NCI-H2081 (cell line): ENCODE measurements at places on chromosomes 11 and 22.

DNA sequence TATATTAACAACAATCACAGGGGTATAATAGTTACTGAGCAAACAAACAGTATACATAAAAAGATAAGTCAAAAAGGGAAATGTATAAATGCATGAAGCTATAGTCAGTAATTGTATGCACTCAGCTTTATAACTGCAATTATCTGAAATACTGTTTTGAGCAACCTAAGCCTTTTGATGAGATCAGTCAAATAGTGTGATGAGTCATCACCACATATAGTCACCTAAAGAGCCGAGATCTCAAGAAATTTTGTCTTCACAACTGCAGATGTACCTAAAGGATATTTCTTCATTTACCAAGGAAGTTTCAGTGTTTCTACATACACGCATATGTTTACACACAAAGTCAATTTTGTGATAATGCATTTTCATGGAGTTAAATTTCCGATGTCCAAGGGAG is 5.4 kb upstream of the OR51A2 start:
- peak; percentile 55 for DNase-seq

DNA sequence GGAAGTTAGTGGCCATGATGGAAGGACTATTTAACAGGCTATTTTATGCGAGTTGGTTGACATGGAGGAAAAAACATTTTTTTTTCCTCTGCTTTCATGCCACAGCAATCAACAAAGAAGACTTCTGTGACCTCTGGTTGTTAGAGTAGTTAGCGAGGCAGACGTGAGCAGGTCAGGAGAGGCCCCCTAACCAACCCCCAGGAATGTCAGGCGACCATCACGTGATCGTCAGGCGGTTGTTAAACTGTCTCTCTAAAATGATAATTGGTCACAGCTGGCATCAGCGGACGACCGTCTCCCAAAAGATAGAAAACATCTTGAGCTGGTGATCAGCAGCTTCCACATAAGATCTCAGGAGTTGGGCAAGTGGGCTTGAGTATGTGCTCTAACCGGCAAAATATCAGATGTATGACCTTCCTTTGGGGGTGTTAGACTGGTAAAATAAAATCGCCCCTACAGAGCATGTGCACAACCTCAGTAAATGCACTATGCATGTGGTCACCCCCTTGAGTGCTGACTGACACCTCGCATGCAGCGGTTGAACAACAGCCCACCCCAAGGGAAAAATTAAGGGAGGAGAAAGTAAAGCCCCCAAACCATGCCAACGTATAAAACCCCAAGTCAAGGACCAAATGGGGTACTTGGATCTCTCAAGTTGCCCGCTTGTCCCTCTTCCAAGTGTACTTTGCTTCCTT is 20.9 kb upstream of the NARS2 start:
- DNase-seq = no peak

DNA sequence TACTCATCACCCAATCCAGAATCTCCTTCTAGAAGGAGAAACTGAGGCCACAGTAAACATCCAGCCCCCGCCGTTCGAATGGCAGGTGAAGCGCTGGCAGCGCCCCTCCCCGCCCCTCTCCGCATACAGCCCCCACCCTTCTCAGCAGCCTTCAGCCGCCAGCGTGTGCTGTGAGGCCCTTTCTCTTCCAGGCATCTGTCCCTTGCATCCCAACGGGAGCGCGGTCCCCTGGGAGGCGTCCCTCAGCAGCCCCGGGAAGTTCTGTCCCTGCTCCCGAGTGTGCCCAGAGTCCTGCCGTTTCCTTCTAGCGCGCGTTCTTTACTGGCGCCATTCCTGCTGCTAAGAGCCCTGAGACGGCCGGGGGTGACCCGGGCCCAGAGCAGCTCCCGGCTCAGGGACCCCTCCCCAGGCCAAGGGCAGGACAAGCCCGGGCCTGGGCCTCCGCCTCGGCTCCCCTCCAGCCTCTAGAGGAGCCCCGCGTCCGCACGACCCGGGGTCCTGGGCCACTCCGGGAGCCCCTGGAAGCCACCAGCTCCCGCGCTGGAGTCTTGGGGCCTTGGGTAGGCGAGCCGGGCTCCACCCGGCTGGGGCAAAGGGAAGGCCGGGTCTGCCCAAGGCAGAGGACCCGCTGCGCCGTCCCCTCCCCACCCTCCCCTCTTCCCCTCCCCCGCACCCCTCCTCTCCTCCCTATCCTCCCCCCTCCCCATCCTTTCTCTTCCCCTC is 450.4 kb downstream of the OPCML start:
- no peak for DNase-seq

DNA sequence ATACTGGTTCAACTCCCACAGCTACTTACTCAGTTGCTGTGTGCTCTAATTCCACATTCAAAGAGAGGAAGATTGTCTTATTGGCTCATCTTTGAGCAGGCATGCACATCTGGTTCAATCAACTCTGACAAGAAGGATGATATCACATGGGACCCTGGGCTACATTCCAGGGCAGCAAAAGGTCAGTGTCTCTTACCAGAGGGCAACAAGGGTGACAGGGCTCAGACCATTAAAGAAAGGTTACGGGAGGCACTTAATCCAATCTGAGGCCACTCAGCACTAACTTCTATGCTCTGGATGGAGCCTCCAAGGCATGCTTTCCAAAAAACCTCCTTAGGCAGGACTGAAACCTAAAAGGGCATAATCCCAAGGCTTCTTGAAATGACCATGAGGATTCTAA is 549.4 kb upstream of the API5 start:
- no peak for DNase-seq

GRCh38 chr11:75142714-75143419 is 8.0 kb upstream of the SLCO2B1 start:
- peak; percentile 21 for DNase-seq

GRCh38 chr22:50671641-50672040 is 982 bp upstream of the SHANK3 start:
- no peak for DNase-seq

DNA sequence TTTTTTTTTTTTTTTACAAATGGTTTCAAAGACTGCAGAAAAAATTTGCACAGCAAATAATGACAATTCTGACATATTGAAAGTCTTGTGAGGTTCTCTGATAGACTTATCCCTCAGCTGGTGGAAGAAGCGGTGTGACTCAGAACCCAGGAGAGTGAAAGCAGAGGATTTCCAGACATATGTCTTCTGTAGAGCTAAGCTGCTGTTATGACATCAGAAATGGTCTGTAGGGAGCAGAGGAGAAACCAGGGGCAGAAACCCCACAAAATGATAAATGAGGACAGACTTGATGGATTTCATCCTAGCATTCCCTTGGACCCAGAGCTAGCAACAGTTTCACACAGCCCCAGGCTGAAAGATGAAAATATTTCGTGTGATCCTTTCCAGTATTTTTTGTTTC is 582.6 kb downstream of the METTL15 start:
- DNase-seq = no peak

DNA sequence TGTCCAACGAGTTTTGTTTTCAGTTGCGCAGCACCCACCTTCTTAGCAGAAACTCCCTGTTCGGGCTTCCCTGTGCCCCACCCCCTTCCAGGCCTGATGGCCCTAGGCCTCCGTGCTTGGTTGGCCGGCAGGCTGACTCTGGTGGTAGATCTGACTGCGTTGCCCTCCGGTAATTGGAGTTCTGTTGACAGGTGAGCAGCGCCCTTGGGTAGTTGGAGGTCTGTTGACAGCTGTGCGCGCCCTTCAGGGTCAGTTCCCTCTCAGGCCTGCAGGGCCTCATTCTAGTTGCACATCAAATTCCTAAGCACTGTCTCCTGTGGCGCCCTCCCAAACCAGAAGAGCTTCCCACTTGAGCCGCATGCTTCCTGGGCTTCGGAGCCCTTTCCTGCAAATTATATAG is 776 bp downstream of the DGCR6 start:
- DNase-seq = no peak

- no peak for DNase-seq
These were observed 28.1 kb upstream of the CHORDC1 start for GRCh38 chr11:90250970-90251369.

GRCh38 chr22:19710769-19711106 is 3.6 kb upstream of the SEPTIN5 start:
- DNase-seq = no peak

DNA sequence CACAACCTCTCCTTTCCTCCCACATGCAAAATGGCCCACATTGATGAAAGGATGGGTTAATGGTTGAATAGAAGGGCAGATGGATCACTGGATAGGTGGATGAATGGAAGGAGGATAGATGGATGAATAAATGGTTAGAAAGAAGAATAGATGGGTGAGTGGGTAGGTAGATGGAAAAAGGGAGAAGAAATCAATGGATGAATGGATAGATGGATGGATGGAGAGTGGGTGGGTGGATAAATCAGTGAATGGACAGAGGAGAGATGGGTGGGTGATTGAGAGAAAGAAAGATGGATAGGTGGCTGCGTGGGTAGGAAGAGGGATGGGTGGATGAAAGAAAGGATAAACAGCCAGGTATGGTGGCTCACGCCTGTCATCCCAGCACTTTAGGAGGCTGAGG is 1.2 kb downstream of the SEC14L3 start:
- DNase-seq = no peak

GRCh38 chr11:118552341-118552740 is 13.4 kb downstream of the IFT46 start:
- no peak for DNase-seq

DNA sequence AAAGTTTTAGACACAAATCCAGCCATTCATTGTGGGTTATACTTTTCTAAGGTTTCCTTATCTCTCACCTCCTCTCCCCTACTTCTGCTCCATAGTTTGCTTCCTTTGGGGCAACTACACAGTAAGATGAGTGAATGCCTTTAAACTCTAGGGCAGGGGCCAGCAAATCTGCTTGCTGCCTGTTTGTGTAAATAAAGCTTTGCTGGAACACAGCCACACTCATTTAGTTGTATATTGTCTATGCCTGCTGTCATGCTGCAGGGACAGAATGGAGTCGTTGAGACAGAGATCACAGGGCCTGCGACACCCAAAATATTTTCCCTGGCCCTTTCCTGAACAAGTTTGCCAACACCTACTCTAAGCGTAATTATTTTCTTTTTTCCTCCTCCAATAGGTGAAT is 58.7 kb downstream of the TECTA start:
- DNase-seq = peak; percentile 28

DNA sequence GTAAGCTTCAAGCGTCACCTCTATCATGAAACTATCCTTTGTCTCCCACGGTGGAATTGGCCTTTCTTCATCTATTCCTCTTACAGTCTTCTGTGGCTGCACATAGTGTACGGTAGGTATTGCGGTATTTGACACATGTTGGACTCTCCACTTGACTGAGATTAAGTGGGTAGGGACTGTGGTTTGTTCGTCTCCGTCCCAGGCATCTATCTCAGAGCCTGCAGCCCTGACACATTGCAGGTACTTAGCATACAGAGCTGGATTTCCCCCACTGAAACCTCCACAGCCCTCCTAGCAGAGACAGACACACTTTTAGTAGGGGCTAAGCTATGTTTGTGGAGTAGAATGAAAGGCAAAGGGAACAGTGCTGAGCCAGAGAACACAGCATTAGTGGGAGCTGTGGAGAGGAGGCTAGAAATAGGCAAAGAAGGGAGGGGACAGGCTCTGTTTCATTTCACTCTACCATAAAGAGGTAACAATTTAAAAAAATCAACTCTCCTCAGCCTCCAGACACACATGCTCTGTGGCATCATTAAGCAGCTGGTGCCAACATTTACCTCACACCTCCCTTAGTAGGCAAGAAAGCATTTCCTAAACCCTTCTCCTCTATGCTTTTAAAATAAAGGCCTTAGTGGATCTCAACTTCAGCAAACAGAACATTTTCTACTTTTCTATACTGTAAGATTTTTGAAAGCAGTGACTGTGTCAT is 277.5 kb downstream of the KIRREL3 start:
- DNase-seq = no peak

- DNase-seq = no peak
These were observed 44.8 kb upstream of the ARHGAP20 start for GRCh38 chr11:110757066-110757465.

- DNase-seq = no peak
These were observed at the start of gene LRRC55 for GRCh38 chr11:57181678-57182305. LRRC55 (plus strand) TSS chr11:57181953; CDS start chr11:57182023, 70 bp downstream.

- DNase-seq = no peak
These were observed 260.9 kb downstream of the KIRREL3 start for GRCh38 chr11:126739499-126740145.

GRCh38 chr22:32322986-32323385 is 34.7 kb upstream of the RFPL3 start:
- DNase-seq = no peak

- DNase-seq = peak; percentile 81
These were observed 6.6 kb downstream of the CERK start for GRCh38 chr22:46731246-46732040.
